ENCODE measurements at places on chromosomes 1 and 21. TPM values are rescaled to one million over a fixed set of nuclear protein-coding genes. Genes with fewer than 3 reads are reported as not detected.

DNA sequence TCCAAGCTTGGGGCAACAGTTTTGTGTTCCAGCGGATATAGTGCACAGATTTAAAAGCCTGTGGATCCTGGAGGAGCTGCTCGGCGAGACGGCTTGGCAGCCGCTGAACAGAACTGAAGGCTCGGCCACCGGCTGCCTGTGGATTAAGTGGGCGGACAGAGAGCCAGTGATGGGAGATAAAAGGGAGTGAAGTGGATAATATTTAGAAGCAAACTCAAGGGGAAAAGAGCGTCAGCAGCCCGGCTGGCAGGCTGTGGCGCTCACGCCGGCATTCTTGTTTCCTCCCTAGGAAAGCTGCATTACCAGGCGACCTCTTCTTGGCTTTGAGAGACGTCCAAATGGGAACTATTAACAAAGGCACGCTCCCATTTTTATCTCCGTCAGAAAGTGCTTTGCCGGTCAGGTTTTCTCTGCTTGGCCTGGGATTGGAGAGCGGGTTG, 10.4 kb downstream of the TRABD2B start:
- H3K36me3 ChIP-seq: peaks cover 3% of the 10 kb centered on the region
- H3K27me3 ChIP-seq: peaks cover 68% of the 10 kb centered on the region
- H3K4me1 ChIP-seq: peaks cover 14% of the 10 kb centered on the region

- H3K27me3 ChIP-seq: no peaks in the 10 kb centered on the region
- no peak for DNase-seq
- H3K4me1 ChIP-seq: no peaks in the 10 kb centered on the region
- no peak overlapping the region for H3K27ac ChIP-seq
- H3K36me3 ChIP-seq: no peaks in the 10 kb centered on the region
Measured at GRCh38 chr1:231500666-231501065, 27.8 kb upstream of the TSNAX start.

- DNase-seq: no peak
- no peak overlapping the region for H3K27ac ChIP-seq
- H3K36me3 ChIP-seq: no peaks in the 10 kb centered on the region
- no peak overlapping the region for H3K4me3 ChIP-seq
- no peaks in the 10 kb centered on the region for H3K27me3 ChIP-seq
- no peaks in the 10 kb centered on the region for H3K4me1 ChIP-seq
Measured at GRCh38 chr1:82848043-82848442, 1047.3 kb downstream of the ADGRL2 start.

- no peak for DNase-seq
- peaks cover 15% of the 10 kb centered on the region for H3K4me1 ChIP-seq
- H3K4me3 ChIP-seq: no peak overlapping the region
Measured at GRCh38 chr1:8847990-8848389, 30.5 kb downstream of the ENO1 start.

GRCh38 chr1:27436204-27437159, 44.1 kb downstream of the GPR3 start:
- H3K27me3 ChIP-seq: no peaks in the 10 kb centered on the region
- H3K4me1 ChIP-seq: peaks cover 78% of the 10 kb centered on the region
- H3K4me3 ChIP-seq: no peak overlapping the region
- no peak for DNase-seq

- peak overlapping the region; percentile 89 for H3K27ac ChIP-seq
- DNase-seq: no peak
- no peaks in the 10 kb centered on the region for H3K36me3 ChIP-seq
- H3K4me1 ChIP-seq: peaks cover 45% of the 10 kb centered on the region
- H3K27me3 ChIP-seq: no peaks in the 10 kb centered on the region
- H3K4me3 ChIP-seq: no peak overlapping the region
Measured at GRCh38 chr1:94418664-94419655, 771 bp downstream of the ABCD3 start.

ASCL5 gene
- not detected for total RNA-seq

Data from chondrocyte (in vitro differentiated cells).